ENCODE measurements at places on chromosomes 6 and 20.

GRCh38 chr6:105642708-105643107, 239.8 kb upstream of the PREP start:
- DNase-seq, result no peak

GRCh38 chr6:3755637-3756545, 4.4 kb upstream of the PXDC1 start:
- no peak for DNase-seq

DNA sequence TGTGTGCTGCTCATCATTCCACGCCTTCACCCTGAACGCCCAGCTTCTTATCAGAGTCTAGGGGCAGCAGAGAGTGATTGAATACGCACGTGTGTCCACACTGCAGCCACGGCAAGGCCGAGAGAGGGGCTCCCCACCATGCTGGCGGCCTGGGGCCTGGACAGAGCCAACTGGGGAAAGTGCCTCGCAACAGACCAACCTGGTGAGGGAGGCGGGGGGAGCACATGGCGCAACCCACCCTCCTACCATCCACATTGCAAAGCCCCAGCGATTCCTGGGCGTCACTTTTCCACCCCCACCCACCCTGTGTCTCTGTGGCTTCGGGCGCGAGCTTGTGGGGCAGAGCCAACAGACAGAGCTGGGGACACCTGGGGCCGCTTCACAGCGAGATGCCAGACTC, 66.4 kb upstream of the DUSP22 start:
- DNase-seq, result no peak

DNA sequence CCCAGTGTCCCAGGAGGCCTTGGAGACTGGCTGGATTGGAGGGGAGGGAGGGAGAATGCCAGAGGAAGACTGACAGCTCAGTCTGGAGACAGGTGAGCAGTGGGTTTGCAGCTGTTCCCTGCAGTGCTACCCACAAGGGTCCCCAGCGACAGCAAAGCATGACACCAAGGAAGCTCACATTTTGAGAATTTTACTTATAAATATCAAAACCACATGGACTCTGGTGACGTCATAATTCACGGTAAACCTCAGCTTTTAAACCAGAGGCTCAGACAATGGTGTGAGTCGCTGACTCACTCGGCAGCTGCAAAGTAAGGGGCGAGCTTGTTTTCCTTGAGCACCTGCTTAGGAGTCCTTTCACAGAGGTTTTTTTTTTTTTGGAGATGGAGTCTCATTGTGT, 65.2 kb downstream of the THBS2 start:
- DNase-seq, result no peak

DNA sequence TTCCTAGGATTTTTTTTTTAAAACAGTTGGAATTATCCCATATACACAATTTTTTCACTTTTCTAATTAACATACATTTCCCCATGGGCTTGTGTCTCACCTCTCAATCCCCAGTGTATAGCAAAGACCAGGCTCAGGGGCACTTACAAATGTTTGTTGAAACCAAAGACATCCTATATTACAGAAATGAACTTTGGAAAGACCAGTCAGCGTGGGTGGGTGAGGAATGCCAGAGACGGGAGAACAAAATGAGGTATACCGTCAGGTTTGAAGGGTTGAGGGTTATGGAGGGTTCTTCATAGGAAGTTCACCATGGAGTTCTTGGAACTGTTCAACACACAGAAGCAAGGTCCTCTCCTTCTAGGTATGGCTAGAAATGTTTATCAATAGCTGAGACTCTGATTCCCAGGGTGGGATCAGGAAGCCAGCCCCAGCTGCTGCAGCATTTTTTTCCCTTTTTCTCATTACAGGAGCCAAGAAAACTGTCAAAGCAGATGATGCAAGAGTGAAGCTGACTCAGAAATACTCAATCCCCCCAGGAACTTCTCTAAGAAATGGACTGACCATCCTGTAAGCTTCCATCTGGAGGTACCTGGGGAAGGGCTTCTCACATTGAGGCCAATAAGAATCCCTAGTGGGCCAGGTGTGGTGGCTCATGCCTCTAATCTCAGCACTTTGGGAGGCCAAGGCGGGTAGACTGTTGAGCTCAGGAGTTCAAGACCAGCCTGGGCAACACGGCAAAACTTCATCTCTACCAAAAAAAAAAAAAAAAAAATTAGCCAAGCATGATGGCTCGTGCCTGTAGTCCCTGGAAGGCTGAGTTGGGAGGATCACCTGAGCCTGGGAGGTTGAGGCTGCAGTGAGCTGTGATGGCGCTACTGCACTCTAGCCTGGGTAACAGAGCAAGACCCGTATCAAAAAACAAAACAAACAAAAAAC, 15.9 kb upstream of the TBC1D20 start:
- DNase-seq, result no peak

DNA sequence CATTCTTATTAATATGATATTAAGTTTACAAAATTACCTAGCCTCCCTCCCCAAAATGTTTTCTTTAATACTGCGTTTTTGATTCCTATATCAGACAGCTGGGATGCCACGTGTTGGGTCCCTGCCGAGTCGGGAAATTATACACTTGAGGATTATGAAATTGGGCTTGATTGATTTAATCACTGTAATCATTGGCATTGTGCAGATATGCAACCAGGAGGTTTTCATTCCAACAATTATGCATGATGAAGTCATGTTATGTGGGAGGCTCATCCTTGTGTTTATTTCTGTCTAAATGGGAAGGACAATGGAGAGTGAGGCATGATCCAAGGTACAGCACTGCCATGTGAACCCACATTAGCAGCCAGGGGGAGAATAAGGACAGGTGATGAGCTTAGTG, 30.6 kb upstream of the RIPOR2 start:
- no peak for DNase-seq

DNA sequence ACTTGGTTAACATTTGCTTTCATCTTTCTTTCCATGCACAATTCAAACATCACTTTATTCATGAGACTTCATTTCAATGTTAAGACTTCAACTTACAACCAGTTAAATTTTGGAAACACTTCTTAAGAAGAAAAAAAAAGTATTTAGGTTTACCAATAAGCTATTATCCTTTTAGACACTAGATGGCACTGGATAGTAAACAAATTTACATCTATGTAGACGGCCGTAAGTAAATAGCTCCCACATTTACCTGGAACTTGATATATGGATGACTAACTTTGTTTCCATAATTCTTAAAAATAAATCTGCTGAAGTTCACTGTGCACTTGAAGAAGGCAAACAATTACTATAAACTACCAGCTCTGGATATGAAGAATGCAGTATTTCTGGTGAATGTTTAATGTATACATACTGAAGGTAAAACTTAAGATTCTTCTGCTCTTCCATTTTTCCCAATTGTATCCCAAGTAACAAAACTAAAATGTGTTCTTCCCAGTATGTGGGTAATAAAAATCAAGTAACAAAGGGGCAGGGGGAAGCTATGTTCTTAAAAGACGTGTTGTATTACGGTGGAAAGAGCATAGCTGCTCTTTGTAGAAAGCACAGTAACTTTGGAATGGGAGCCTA, 130.6 kb upstream of the C6orf118 start:
- no peak for DNase-seq

DNA sequence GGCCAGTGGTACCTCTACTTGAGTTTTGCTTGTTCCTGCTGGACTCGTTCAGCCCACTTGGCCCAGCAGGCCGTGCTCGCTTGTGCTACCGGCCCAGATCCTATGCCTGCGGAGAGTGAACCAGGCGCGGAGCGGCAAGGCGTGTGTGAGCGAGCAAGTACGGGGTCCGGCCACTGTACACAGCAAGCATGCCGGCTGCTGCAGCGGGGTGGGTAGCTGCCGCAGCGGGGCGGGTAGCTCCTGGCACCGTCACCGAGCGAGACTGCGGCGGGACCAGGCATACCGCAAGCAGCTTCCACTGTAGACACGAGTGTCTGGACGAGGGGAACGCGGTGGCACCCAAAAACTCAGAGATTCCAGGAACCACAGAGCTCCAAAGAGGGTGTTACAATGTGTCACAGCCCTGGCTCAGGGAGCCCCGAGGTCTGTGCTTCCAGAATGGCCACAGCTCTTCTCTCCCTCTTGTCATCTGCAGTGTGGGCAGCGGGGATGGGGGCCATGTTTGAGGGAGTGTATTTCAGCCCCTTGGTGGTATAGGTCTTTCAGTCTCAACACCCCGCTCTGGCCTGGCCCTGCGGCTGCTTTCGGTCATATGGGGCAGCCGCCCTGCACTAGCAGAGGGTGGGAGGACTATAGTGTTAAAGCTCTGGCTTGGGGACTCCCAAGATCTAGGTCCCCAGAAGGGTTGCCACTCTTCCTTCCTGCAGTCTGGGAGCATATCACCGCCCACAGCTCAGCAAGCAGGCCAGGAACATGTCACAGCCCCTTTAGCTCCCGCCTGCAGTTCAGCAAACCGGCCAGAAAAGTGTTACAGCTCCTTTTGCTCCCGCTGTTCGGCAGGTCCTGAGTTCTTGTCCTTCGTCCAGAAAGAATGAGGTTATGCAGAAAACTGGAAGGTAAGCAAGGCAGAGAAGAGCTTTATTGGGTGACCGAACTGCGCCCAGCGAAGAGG, 6.1 kb upstream of the RWDD1 start:
- DNase-seq, result no peak

- DNase-seq, result no peak
These were observed 912 bp upstream of the OR12D3 start for GRCh38 chr6:29376003-29376402.

DNA sequence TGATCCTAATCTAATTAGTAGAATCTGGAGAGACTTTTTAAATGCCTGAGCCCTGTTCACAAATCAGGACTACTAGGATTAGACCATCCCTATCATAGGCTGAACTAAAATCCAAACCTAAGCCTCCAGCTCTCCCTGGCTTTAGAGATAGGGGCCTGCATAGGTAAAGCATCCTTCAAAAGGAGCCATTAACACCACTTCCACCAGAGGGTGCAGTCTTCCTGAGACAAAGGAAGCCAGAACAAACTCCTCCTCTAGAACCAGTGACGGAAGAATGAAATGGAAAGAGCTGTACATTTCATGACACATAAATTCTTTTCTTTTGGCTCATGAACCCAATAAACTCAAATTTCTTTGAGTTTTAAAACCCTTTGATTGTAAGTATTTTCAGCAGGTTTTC, 291.2 kb upstream of the ADGRB3 start:
- DNase-seq, result no peak

- peak; percentile 58 for DNase-seq
These were observed 27.4 kb upstream of the IGF2R start for GRCh38 chr6:159941286-159942113.

GRCh38 chr20:6665621-6666355, 101.7 kb upstream of the BMP2 start:
- no peak for DNase-seq

GRCh38 chr20:10619427-10619826, 54.4 kb downstream of the JAG1 start:
- no peak for DNase-seq

DNA sequence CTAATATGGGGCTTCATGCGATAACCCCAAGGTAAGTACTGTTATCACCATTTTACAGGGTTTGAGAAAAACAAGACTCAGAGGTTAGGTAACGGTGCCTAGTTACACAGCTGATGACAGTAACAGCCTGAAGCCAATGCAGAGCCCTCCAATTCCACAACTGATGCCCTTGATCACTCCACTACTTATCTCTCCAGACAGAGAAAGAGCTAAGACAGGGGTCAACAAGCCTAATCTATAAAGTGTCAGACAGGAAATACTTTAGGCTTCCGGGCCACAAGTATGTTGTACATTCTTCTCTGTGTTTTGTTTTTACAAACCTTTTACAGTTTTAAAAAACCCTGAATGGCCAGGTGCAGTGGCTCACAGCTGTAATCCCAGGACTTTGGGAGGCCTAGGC, 50.9 kb downstream of the MAP7 start:
- no peak for DNase-seq

GRCh38 chr6:106142876-106143431, 56.8 kb downstream of the PRDM1 start:
- DNase-seq, result no peak

GRCh38 chr6:12008366-12009179, 3.5 kb upstream of the HIVEP1 start:
- peak; percentile 86 for DNase-seq

DNA sequence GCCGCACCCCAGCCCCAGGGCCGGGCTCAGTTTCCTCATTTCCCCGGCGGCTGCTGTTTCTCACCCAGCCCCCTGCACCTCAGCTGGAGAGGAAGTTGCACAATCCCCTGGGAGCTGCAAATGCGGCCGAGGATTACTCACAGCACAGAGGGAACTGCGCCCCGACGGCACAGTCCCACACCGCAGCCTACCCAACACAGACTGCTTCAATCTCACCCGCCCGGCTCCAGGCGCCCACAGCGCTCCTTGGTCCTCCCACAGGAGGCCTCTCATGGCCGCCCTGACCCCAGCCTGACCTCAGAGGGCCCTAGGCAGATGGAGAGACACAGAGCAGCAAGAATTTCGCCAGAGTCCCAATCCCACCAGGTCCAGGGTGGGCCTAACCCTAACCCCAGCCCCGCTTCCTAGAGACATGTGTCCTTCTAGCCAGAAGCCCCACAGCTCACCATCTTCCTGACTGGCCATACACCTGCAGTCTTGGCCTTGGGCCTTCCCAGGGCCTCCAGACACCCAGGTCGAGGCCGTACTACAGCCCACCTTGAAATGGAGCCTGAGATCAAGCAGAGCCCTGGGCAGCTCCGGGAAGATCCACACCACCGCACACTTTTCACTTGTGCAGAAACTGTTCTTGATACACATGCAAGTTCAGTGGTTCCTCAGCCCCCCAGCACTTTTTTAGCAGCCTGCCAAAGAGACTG, 11.7 kb downstream of the TFEB start:
- no peak for DNase-seq

DNA sequence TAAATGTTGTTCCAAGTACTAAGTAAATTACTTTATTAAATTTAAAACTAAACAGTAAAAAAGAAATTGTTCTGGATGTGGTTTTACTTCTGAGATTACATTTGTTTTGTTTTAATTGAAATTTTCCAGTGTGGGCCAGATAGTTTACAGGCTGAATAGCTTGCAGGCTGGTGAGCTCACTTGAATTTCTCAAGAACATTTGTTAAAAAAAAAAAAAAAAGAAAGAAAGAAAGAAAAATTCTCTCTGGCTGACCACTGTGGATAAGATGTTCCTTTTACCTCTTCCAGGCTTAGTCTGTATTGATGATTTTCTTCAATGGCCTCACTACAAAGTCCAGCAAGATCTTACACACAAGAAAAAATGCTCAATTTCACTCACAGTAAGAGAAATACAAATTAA, 85.4 kb downstream of the PLCG1 start:
- DNase-seq, result no peak

GRCh38 chr6:33675968-33676367, 35.5 kb downstream of the UQCC2 start:
- DNase-seq, result no peak

- peak; percentile 30 for DNase-seq
These were observed 5.0 kb downstream of the TNFRSF6B start for GRCh38 chr20:63701329-63702035.

GRCh38 chr6:7050872-7051779, 56.6 kb upstream of the RREB1 start:
- DNase-seq, result peak; percentile 53

DNA sequence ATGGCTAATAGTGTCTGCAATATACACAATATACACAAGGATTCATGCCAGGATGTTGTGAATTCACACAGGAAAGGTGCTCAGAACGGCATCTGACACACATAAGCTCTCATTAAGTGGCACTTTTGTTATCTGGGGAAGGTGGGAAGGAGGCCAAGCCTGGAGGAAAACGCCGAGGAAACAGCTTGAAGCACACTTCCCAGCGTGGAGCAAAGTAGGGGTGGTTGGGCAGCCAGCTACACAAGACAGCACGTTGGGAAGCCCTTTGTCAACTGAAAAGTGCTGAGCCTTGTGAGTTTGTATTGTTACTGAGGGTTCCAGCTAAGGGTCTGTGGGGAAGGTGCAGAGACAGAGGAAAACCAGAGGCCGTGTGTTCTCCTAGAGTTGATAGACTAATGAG, 181.0 kb downstream of the ZMYND8 start:
- DNase-seq, result no peak
